ENCODE measurements at places on chromosomes 2 and 18.

GRCh38 chr2:9965119-9965822, 13.8 kb downstream of the GRHL1 start:
- no peak for DNase-seq

DNA sequence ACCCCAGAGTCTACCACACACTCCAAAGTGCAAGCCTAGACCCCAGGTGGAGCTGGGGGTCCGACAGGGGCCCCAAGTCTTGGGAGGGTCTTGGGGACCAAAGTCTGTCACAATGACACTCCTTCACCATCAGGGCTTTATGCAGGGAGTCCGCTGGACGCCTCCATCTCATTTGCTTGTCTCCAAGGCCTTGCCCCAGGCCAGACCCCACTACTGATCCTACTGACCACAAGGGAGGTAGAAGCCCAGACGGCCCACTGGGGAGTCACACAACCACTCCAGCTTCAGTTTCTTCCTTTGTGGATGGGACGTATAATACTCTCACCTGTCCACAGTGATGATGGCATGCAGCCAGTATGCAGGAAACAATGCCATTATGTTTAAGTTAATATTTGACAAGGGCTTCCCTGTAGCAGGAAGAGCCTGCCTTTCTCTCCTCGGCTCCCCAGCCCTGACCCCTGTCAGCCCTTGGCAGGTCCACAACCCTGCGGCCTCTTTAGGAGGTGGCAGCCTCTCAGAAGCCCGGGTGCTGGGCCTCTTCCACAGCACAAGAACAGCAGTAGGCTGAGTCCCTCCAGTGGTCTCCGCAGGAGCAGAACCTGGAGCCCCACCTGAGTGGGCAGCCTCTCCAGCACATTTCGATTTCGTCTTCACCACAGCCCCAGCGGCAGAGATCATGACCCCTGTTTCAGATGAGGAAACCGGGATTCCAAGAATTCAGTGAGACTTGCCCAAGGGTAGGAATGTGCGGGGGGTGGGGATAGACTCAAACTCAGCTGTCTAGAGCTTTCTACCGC, 6.5 kb downstream of the BIN1 start:
- DNase-seq = no peak

DNA sequence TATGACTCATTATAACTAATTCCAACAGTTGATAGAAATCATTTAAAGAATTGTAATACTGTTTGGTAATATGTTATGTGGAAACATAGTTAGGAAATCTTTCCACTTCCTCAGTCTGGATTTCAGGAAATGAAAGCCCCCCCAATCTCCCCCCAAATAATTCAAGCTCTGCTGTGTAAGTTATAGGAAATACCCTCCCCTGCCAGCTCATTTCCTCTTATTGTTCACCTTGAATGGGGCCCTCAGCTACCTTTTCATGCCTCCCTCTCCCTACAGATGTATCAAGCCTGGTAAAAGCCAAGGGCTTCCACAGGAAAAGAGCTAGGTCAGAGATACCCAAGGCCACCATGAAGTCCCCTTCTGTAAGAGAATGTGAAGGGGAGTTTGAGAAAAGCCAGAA, 155.5 kb downstream of the CNTNAP5 start:
- no peak for DNase-seq

GRCh38 chr2:183207110-183207509, 82.9 kb downstream of the NUP35 start:
- no peak for DNase-seq

DNA sequence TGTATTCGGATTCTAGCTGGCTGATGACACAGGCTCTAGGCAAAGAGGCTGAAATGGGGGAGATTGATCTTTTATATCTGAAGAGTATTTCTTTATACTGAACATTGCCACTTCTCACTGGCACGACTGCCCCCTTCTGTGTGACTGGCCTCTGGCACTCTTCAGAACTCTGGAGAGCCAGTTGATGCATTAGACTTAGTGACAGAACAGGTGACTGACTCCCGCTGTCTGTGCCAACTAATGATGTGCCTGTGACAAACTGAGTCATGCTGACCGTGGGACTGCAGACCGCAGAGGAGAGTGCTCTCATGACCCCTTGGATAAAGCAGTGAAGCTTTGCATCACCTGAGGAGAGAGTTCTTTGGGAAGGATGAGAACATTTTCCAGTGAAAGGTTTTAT, 14.4 kb downstream of the MGAT5 start:
- DNase-seq = no peak

- no peak for DNase-seq
Observed at GRCh38 chr2:206125901-206126300, 33.3 kb downstream of the NDUFS1 start.

DNA sequence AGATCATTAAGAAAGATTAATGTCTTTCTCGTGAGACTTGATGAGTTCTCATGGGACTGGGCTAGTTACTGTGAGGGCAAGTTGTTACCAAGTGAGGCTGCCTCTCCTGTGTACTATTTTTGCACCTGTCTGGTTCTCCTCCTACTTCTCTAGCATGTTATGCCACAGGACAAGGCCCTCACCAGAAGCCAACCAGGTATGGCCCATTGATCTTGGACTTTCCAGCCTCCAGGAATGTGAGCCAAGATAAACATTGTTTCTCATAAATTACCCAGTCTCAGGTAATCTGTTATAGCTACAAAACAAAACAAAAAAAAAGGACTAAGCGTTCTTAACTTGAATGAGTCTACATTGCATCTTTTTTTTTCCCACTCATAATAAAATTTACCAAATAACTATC, 184.1 kb downstream of the CDH7 start:
- DNase-seq = no peak

GRCh38 chr18:63162271-63163014, 157.1 kb downstream of the BCL2 start:
- peak; percentile 43 for DNase-seq

DNA sequence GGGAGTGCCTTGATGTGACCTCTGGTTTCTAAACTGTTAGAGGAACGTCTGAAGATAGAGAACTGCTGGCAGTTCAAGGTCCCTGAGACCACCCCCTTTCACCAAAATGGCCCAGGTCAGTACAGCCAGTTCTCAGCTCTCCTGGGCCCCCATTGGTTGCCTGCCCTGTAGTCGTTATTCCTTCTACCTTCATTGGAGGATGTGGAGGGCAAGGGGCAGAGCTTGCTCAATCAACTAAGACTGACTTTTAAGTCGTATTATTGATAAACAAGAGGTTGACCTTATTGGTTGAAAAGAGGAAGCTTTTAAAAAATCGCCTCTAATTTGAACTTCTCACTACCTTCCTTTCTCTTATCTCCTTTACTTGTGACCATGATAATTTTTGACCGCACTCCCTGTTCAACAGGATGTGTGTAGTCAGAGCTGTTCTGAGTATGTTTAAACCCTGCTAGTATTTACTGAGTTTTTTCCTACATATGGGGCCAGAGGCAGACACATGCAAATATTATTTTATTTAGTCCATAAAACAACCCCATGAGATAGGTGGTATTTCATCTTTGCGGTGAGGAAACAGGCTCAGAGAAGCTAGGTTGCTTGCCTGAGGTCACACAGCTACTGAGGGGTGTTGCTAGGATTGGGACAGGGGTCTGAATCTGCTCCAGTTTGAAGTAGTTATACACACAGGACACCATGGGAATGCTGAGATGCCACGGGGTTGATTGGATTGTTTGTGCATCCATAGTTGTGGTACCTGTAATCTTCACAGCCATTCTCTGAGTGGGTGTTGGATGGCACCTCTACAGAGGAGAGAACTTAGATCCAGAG, 65.9 kb downstream of the TMEM247 start:
- DNase-seq = no peak

DNA sequence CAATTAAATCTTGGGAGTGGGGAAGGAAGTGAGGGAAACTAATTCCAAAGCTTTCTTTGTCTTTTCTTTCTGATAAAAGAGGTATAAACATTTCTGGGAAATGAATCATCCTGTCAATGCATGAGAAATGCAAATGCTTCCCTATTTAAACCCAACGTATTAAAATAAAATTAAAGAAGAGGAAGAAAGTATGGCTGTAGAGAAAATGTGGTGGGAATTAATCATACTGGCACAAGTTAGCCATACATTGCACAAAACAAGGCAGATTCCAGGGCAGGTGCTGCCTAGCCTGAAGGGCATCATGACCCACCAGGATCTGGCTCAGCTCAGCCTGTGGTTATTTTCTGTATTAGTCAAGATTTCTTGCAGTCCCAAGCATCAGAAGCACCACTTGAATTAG, 338.0 kb downstream of the NYAP2 start:
- no peak for DNase-seq

DNA sequence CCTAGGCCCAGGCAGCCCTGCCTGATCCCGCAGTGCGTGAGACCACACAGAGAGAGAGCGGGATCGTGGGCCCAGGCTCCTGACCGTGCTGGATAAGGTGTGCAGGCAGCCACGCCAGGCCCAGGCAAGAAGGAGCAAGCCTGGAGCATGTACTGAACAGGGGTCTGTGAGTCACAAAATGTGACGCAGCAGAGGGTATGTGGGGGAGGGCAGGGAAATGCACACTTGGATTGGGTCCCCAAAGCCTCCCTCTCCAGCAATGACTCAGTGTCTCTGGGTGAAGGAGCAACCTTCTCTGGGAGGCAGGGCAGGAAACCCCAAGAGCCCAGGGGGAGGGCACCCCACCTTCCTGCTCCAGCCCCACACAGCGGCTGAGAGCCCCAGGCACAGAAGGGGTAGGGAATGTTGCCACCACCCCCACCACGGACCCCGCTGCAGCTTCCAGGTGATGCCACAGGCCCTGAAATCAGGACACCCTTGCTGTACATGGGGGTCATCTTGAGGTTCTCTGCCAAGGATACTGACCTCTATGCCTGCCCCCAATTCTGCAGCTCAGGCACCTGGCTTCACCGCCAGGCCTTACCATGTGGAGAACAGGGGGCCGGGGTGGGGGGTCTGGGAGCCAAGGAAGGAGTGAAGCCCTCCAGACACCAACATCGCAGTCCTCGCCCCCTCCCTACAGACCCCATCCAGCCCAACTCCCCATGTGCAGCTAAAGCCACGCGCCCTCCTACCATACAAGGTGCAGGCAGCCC, 1.3 kb upstream of the GPC1 start:
- DNase-seq = no peak

DNA sequence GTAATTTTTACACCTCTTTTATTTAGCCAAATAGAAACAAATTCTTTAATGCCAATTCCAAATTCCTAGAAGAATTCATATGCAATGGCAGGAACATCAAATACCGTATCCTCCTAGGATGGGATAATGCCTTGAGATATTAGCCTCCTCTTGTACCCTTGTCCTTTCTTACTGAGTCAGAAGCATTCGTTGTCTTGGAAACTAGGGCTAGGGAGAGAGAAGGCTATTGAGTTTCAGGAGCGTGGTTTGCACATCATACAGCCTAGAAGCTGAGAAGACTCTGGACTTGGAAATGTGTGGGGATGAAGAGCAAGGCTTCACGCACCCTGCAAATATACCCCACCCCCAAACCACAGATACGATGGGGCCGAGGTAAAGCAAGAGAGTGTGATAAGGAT, 300.7 kb downstream of the SP3 start:
- DNase-seq = no peak
